ENCODE measurements at places on chromosomes 1 and 21.

GRCh38 chr21:16086121-16086520, 356.3 kb downstream of the USP25 start:
- DNase-seq, result no peak

DNA sequence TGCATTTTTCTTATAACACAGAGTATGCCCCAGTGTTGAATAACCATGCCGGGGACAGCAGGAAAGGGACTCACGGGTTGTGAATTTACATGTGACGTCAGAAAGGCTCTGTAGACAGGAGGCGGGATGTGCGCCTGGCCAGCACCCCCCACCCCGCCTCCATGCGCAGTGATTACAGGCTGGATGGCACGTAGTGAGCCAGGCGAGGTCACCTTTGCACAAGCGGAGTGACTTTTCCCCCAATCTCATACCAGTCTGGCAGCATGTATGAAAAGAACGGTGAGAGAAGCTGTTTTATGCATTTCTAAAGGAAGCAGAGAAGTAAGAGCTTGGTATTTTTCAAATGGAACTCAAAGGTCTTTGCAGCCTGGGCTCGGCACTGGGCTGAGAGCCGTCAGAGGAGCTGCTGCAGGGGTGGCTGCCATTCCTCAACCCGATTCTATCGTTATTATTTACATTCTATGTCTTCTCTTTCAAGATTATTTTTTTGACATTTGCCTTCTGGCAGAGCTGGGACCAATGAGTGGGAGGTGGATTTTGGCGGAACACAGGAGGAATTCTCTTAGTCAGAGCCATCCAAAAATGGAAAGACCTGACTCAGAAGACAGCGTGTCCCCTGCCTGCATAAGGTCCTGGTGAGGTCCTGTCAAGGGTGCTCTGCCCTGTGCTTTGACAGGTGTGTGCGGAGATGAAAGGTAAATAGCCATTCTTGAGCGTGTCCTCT, 115.6 kb upstream of the SLC45A1 start:
- DNase-seq, result no peak

DNA sequence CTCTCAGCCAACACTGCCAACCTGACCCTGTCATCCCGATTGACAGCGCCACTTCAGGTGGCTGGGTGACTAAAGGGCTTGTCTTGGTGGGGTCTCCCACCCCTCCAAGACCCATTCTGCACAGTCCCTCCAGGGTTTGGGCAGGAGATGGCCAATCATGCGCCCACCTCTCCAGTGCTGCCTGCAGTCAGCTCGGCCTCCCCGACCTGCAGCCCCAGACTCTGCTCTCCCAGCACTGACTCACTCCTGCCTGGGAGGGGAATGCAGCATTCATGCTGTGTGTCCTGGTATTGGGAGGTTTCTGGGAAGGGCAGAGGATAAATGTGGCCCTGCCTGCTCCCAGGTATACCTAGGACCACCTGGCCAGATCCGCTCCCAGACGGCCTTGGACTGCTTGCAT, 9.7 kb downstream of the TMEM81 start:
- DNase-seq, result no peak

GRCh38 chr1:62367005-62367557, 47.8 kb upstream of the KANK4 start:
- DNase-seq, result no peak

GRCh38 chr1:198119906-198120305, 36.9 kb upstream of the NEK7 start:
- DNase-seq, result no peak

GRCh38 chr1:244497805-244498204, 36.7 kb downstream of the CATSPERE start:
- DNase-seq, result no peak

Data from stimulated activated CD8-positive, alpha-beta memory T cell treated with anti-CD3 and anti-CD28 coated beads, Interleukin-15, amount 100 ng/mL, for 48 hours (primary cell).